ENCODE measurements at places on chromosomes 2 and 18. TPM values are rescaled to one million over a fixed set of nuclear protein-coding genes. Genes with fewer than 3 reads are reported as not detected.

- no peak for DNase-seq
Measured at GRCh38 chr2:64455545-64455944, 1.6 kb downstream of the LGALSL start.

DNA sequence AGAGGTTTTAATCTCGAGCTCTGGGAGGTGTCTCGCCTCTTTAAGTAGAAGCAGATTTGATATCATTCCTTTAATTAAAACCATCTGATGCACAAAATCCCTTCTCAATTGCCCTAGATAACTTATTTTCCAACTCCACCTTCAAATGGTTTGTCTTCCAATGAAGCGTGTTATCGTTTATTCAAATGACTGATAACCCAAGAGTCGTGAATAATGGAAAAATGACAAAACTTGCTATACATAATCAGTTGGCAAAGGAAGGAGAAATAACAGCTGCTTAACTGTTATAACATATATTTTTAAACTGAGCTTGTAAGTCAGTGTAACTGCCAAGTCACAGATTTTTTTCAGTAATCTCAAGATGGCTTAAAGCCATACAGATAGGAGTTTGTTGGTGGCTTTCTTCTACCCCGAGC lies 144.6 kb downstream of the QPCT start:
- no peak for DNase-seq

DNA sequence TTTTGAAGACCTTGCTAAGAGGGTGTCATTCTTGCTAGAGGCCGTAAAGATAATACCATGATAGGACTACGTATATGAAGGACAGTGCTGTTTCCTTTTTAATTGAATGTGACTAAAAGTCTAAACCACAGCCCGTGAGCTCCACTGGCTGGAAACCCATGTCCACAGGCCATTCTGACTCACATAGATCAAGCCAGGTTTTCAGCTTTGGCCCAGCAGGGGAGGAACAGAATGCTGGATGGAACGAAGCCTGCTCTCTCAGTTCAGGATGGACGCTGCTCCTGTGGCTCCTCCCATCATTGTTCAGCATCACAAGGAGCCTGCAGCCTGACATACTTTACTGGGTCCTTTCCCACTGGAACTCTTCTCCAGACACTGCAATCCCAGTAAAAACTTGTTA lies 47.6 kb downstream of the ALPK2 start:
- no peak for DNase-seq

- DNase-seq = no peak
Measured at GRCh38 chr2:9599430-9599829, 31.4 kb downstream of the YWHAQ start.

DNA sequence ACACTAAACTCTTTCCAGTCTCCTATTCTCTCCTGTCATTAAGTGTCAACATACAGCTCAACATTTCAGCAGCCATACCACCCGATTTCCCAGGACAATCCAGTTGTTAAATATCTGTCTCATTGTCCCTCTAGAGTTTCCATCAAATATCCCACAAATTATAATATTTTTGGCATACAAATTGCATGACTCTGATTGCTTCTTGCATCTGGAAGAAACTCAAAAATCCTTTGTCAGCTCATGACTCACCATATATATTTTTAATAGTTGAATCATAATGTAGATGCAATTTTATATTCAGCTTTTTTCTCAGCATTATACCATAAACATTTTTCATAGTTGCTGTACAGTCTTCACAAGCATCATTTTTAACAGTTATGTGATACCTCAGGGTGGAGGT lies 7.2 kb downstream of the SLC30A3 start:
- no peak for DNase-seq

DNA sequence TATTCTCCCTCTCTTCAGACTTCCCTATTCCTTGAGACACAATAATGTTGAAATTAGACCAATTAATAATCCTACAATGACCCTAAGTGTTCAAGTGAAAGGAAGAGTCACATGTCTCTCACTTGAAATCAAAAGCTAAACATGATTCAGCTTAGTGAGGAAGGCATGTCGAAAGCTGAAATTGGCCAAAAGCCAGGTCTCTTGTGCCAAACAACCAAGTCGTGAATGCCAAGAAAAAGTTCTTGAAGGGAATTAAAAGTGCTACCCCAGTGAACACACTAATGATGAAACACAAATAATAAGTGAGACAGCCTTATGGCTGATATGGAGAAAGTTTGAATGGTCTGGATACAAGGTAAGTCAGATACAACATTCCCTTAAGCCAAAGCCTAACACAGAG lies 115.4 kb downstream of the PXDN start:
- DNase-seq = no peak

TFPI gene
- total RNA-seq = 8.0 TPM

MYO1B gene
- 47.6 TPM for total RNA-seq

NYAP2 gene
- total RNA-seq = not detected

Measured in esophagus squamous epithelium (tissue), 5 donors.